ENCODE measurements at places on chromosomes 5 and 9.

DNA sequence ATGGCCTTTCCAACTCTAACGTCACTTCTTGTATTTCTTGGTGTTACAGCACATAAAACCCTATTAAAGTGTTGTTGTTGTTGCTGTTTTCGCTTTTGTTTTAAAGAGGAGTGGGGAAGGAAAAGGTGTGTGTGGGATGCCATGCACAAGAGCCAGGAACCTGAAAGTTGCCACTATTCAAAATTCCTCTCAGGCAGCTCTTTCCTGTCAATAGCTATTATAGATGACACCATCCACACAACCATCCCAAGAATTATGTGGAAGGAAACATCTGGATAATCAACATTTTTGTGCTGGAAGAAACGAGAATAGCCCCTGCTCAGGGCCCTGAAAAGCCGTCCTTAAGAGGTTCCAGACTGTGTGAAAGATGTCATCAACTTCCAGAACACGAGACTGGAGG is 79.3 kb downstream of the SHB start:
- DNase-seq: no peak

DNA sequence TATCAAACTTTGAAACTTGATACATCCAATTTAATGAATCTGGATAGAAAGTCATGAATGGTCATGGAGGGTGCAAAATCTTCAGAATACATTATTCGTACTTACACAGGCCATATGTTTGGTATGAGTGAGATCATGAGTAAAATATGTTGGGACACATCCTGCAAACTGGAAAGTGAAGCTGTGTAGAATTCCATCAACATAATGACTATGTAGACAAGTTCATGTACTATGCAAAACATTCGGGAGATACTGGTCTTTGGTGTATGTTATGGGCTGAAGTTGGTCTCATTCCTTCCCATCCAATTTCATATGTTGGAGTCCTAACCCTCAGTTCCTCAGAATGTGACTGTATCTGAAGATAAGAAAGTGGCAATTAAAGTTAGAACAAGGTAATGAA is 18.1 kb upstream of the CTNND2 start:
- DNase-seq: no peak

- no peak for DNase-seq
These were observed 201.3 kb downstream of the HSD17B3 start for GRCh38 chr9:96100385-96101300.

DNA sequence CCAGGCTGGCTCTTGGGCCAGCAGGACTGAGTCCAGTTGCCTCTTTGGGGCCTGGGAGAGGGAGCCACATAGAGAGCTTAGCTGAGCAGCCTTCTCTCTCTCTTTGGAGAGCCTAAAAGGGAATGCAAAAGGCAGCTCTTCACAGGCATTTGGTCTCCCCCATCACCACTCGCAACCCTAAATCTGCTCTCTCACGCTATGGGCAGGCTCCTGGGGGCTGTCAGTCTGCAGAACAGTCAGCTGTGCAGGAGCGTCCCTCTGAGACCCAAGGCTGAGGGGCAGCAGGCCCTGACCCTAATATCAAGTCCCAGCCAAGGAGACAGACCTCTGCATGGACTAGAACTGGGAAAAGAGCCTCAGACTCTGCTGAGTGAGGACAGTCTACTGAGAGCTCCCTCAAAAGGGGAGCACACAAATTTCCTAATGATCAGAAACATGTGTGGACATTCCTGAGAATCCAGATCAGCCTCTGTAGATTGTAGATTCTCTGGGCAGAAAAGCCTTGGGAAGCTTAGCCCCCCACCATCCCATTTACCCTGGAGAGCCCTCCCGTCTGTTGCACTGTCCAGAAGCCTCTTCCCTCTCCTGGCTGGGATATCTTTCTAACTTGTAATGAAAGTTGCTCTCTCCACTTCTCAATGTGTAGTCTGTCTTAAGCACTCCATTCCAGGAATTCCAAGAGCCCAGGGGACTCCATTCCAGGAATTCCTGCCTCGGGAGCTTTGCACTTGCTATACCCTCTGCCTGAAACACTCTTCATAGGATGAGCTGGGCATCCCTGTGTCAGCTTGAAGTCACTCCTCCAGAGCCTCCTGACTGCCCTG is 79.4 kb downstream of the FAM114A2 start:
- DNase-seq: no peak

- DNase-seq: no peak
These were observed 112.2 kb downstream of the MTX3 start for GRCh38 chr5:79878721-79879336.

DNA sequence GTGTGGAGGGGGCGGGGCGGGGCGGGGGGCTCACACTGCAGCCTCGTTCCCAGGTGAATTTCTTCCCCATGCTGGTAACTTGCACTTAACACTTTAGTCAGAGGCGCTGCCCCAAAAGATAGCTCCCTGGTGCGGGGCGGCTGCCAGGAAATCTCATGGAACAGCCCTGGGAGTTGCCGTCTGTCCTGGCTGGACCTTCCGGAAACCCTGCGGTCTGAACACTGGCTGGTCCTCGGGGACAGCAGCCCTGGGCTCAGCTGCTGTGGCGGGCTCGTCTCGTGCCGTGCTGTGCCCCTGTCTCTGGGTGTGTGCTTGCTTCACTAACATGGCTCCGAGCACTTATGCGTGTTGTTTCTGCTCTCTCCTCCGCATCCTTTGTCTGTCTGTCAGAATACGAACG is 25.8 kb downstream of the PTGES2 start:
- no peak for DNase-seq

GRCh38 chr9:98118640-98119601 is at the start of gene TRIM14:
TSS of gene TRIM14 (minus strand) at chr9:98119222. CDS start at chr9:98119188, 34 bp downstream.
- DNase-seq: no peak

DNA sequence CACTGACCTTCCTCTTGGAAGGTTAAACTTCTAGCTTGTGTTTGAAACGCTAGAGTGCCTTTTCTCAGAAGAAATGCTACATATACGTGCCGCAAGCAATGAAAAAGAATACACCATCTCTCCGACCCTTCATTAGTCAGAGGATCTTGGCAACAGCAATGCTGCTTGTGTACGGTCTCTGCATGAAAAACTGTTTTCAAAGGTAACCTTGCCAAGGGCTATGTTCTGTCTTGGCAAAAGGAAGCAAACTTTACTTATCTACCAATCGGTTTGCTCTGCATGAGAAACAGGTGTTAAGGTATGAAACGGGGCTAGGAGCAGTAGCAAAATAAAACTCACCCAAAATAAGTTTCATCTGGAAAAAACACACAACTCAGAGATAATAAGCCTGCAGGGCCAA is 297.8 kb downstream of the FBXL17 start:
- no peak for DNase-seq

GRCh38 chr5:59164041-59164830 is 581.4 kb downstream of the RAB3C start:
- no peak for DNase-seq

- no peak for DNase-seq
These were observed 4.1 kb upstream of the HDHD3 start for GRCh38 chr9:113380869-113381378.

- DNase-seq: no peak
These were observed 86.0 kb upstream of the EQTN start for GRCh38 chr9:27382975-27383374.
